CD4-positive, alpha-beta T cell treated with Interleukin-4 for 1 hour (primary cell): ENCODE measurements at places on chromosomes 12 and 14.
A peak's percentile ranks its signal among the peaks of the same experiment; 100 is the strongest.

DNA sequence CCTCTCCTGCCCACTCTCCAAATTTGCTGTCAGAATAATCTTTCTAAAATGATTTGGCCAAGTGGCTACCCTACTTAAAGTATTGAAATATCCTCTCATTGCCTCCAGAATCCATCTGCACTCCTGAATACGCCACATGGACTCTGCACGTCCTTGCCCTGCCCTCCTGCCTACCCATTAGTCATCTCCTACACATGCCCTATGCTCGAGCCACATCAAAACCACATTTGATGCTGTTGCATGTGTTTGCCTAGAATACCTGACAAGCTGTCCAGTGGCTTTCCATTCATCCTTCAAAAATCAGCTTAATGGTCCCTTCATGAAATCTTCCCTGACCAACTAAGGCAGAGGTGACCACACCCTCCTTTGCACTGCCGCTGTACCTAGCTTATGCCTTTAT lies 17.0 kb downstream of the VCPKMT start:
- no peak for DNase-seq

DNA sequence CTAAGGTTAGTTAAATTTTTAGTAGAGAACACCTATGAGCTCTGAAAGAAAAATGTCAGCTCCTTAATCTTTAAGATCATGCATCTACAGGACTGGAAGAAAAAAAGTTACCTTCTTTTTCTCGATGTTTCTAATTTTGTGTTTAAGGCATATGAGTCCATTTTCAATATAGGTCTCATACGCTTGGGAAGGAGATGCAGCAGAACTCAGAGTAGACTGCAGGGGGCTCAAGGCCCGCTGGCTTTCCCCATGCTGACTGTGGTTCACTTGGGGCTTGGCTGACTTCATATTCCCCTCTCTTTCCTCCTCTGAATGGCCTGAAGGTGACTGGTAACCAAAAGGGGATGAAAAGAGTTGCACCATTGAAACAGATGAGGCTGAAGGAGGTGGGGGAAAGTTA lies 1.5 kb downstream of the CAPRIN2 start:
- DNase-seq, result peak; percentile 11

DNA sequence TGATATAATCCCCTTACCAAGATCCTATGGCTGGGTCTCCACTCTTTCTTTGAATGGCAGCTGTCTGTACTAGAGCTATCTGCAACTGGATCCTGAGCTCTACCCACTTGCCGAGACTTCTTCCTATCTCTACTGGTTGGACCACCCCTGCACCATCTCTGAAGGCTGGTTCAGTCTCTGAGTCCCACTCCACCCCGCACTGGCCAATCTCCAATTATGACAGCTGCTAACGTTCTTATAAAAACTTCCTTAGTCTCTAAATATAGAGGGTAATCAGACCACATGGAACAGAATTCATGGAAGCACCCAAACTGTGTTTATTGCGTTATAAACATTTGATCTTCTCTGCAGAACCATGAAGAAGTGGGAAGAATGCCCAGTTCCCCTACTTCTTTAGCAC lies 186.6 kb upstream of the EEA1 start:
- DNase-seq, result no peak

DNA sequence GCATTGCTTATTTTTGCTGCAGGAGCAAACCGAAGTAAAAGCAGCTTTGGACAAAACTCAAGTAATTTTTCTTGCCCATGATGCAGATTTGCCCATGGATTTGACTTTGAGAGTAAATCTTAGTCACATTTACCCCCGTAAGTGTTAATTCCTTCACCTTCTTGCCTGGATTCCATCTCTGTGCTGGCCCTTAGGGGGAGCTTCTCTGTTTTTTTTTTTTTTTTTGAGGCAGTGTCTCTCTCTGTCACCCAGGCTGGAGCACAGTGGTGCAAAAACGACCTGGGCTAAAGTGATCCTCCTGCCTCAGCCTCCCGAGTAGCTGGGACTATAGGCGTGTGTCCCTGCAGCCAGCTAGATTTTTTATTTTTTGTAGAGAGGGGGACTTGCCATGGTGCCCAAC lies 210.2 kb downstream of the FUT8 start:
- no peak for DNase-seq

GRCh38 chr12:96587691-96588090 lies 98.3 kb downstream of the CFAP54 start:
- no peak for DNase-seq

GRCh38 chr14:24278424-24278823 lies 7.0 kb upstream of the RABGGTA start:
- DNase-seq, result no peak

- no peak for DNase-seq
Observed at GRCh38 chr12:117468016-117468415, 106.6 kb upstream of the NOS1 start.

GRCh38 chr12:89799316-89799715 lies 90.7 kb upstream of the ATP2B1 start:
- DNase-seq, result no peak

DNA sequence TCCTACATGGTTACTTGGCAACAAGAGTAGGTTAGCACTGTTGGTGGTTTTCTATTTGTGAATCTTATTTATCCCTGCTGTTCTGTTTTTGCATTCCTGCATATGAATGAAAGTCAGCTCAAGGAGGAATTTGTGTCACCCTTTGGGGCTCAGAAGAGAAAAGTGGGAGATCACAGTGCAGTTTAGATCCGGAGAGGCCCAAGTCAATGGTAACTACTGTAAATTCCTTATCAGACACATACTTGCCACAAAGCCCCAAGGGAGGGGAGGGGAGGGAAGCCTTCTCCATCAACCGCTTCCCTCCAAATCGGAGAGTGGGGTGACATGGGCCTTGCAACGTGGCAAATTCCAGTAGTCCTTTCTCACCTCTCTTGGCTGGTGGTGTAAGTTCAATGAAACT lies 15.0 kb downstream of the GSG1 start:
- no peak for DNase-seq

- DNase-seq, result no peak
Observed at GRCh38 chr12:75271576-75271975, 58.5 kb downstream of the CAPS2 start.

- DNase-seq, result no peak
Observed at GRCh38 chr12:24039113-24039525, 89.6 kb upstream of the SOX5 start.

GRCh38 chr12:108312693-108313189 lies 26.4 kb downstream of the CMKLR1 start:
- no peak for DNase-seq

- no peak for DNase-seq
Observed at GRCh38 chr12:69059465-69060457, 126.8 kb upstream of the CPM start.
